ENCODE measurements at places on chromosomes 5 and 9. TPM values are rescaled to one million over a fixed set of nuclear protein-coding genes. Genes with fewer than 3 reads are reported as not detected.

GRCh38 chr5:17735761-17736160 is 101.5 kb downstream of the TAF11L14 start:
- no peak for DNase-seq
- no peak overlapping the region for H3K4me3 ChIP-seq
- no peaks in the 10 kb centered on the region for H3K4me1 ChIP-seq
- no peaks in the 10 kb centered on the region for H3K27me3 ChIP-seq

DNA sequence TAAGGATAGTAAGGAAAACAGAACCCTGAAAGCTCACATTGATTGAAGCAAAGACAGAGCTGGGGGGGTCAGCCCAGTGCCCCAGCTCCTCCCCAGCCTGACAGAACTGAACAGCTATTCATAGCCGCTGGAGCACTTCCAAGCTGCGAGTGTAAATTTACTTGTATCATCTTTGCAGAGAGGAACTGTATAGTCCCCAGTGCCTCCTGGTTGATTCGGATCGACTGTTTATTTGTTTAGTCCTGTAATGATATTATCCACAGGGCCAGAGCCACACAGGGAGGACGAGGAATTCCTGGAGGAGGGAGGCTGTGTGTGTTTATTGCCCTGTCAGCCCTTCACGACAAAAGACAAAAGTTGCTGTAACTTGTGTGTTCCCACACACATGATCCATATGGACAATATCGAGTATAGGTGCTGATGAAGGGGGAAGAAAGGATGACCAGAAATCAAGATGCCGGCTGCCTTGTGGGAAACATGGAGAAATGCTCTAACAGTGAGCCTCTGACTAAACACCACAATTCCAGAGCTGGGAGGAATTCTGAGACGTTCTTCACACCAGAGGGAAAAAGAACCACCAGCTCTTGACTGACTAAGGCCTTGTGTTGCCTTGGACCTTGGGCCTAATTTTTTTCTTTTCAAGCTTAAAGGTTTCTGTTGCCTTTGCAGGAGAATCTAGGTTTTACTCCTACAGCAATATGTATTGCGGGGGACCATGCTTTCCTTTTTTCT is 31.1 kb downstream of the FOXD1 start:
- peaks cover 3% of the 10 kb centered on the region for H3K4me1 ChIP-seq
- H3K36me3 ChIP-seq = no peaks in the 10 kb centered on the region
- no peak overlapping the region for H3K4me3 ChIP-seq
- peaks cover 22% of the 10 kb centered on the region for H3K27me3 ChIP-seq

CEL gene
- polyA plus RNA-seq = not detected

GRCh38 chr5:180206993-180207392 is 2.0 kb downstream of the RASGEF1C start:
- H3K36me3 ChIP-seq = no peaks in the 10 kb centered on the region
- H3K27me3 ChIP-seq = peaks cover 7% of the 10 kb centered on the region
- no peaks in the 10 kb centered on the region for H3K4me1 ChIP-seq

DNA sequence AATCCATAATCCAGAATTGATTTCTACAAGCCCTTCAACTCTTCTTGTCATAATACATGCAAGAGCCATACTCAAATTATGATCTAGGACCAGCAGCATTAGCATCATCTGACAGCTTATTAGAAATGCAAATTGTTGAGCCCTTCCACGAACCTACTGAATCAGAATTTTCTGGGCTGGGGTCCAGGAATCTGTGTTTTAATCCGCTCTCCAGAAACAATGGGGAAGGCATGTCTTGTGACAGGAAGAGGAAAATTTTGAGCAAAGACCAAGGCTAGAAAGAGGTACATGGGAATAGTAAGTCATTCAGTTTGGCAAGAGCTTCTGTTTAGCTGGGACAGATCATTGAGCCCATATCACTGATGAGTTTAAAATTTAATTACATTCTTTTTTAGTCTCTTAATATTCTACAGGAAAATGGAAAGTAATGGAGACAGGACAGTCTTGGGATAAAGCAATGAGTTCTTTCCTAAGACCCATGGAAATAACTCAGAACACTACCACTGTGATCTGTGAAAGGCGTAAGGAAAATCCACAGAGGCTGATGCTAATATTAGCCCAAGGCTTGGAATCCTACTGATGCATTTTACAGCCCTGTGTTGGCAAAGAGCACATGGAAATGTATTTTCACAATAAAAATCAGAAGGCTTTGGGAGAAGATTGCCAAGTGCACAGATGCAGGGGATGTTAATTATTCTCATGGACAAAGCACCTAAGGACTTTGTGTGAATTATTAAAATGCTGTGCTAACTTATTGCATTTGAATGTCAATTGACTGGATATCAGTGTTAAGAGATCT is 73.7 kb upstream of the STK32A start:
- DNase-seq = no peak
- H3K4me1 ChIP-seq = no peaks in the 10 kb centered on the region
- no peak overlapping the region for H3K27ac ChIP-seq
- no peaks in the 10 kb centered on the region for H3K36me3 ChIP-seq
- no peaks in the 10 kb centered on the region for H3K27me3 ChIP-seq

GRCh38 chr9:114524247-114524681 is 19.0 kb upstream of the WHRN start:
- DNase-seq = no peak
- H3K27me3 ChIP-seq = no peaks in the 10 kb centered on the region
- no peak overlapping the region for H3K4me3 ChIP-seq
- H3K27ac ChIP-seq = no peak overlapping the region
- no peaks in the 10 kb centered on the region for H3K4me1 ChIP-seq

DNA sequence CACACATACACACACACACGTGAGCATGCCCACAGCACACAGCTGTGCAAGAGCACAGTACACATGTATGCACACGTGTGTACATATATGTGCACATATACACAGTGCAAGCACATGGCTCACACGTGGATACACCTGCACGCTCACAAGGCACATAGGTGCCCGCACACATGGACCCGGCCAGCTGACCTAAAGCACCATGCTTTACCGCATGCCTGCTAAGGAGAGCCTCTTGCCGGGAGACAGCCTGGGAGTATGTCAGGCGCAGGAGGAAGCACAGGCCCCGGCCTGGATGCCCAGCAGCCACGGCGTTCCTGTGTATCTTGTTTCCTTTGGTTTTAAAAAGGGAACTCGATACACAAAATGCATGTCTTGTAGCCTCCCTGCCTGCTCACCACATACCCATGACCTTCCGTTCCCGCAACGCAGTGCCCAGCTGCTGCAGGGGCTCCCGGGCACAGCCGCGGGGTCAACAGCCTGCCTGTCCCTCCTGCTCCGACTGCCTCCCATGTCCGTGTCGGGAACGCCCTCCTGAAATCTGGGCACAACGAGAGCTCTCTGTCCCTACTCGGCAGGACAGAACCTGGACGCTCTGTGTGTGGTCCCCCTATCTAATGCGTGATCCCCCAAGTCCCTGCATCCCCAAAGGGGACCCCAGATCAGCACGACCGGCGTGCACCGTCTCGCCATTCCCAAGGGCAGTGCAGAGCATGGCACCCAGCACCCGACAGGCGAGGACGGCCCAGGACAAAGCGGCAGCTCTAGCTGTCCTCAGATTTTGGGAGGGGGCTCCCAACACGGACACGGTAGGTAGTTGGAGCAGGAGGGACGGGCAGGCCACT is 3.6 kb downstream of the SLC12A7 start:
- peak overlapping the region; percentile 89 for H3K27ac ChIP-seq
- no peak overlapping the region for H3K4me3 ChIP-seq
- no peak for DNase-seq
- peaks cover 32% of the 10 kb centered on the region for H3K4me1 ChIP-seq

OR2S2 gene
- not detected for polyA plus RNA-seq

- H3K27me3 ChIP-seq = no peaks in the 10 kb centered on the region
- H3K4me1 ChIP-seq = no peaks in the 10 kb centered on the region
- no peaks in the 10 kb centered on the region for H3K36me3 ChIP-seq
- H3K4me3 ChIP-seq = no peak overlapping the region
Measured at GRCh38 chr9:107645464-107645833, 155.9 kb upstream of the KLF4 start.

UNC5A gene
- not detected for polyA plus RNA-seq

NRG2 gene
- polyA plus RNA-seq = not detected

DNA sequence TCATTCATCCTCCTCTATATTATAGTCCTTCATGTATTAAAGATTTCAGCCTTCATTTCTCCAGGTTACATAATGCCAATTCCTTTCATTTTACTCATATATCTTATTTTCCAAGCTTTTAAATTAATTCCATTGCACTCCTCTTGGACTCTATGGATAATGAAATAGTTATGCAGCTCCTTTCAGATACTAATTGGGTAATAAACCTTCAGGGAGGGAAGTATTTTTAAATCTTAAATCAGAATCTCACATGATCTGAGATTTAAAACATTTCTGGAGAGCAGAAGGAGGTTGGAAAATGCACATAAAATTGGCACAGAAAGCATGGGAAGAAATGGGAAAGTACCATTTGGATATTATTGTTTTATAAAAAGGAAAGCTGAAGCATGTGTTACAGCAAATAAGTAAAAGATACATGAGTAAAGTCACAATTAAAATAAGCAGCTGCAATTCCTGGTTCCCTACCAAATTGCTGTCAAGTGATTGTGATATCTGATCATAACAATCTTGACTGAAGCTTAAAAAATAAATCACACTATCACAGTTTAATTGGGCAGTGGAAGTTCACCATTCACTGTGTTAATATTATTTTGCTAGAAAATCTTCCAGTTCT is 257.9 kb upstream of the NREP start:
- no peak overlapping the region for H3K27ac ChIP-seq
- no peak overlapping the region for H3K4me3 ChIP-seq
- H3K4me1 ChIP-seq = no peaks in the 10 kb centered on the region
- no peak for DNase-seq

DNA sequence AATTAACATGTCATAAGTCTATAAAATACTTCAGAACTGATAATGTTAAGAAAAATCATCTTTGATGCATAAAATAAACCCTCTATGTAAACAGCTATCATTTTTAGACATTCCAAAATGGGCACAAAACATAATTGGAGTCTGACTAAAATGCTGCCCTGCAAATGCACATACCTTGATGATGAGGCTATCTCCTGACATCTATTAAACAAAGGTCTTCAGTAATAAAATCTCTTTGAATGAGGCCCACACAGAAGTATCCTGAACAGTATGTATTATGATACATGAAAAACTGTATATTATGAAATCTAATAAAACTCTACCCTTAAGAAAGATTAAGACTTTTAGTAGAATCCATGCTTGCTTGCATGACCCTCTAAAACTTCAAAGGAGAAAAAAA is 66.1 kb downstream of the FBXL17 start:
- H3K36me3 ChIP-seq = no peaks in the 10 kb centered on the region
- no peaks in the 10 kb centered on the region for H3K27me3 ChIP-seq
- no peak overlapping the region for H3K4me3 ChIP-seq
- no peaks in the 10 kb centered on the region for H3K4me1 ChIP-seq
- no peak overlapping the region for H3K27ac ChIP-seq
- no peak for DNase-seq

GRCh38 chr9:125126019-125126746 is 17.1 kb downstream of the SCAI start:
- H3K27ac ChIP-seq = peak overlapping the region; percentile 27
- peaks cover 18% of the 10 kb centered on the region for H3K4me1 ChIP-seq
- H3K27me3 ChIP-seq = no peaks in the 10 kb centered on the region
- no peaks in the 10 kb centered on the region for H3K36me3 ChIP-seq
- peak; percentile 91 for DNase-seq
- H3K4me3 ChIP-seq = no peak overlapping the region

WDR38 gene
- polyA plus RNA-seq = not detected

SH3RF2 gene
- not detected for polyA plus RNA-seq

RAPGEF1 gene
- polyA plus RNA-seq = 4.7 TPM

PCDHA3 gene
- not detected for polyA plus RNA-seq

PCDHA12 gene
- not detected for polyA plus RNA-seq

KLF9 gene
- 2.3 TPM for polyA plus RNA-seq

DNA sequence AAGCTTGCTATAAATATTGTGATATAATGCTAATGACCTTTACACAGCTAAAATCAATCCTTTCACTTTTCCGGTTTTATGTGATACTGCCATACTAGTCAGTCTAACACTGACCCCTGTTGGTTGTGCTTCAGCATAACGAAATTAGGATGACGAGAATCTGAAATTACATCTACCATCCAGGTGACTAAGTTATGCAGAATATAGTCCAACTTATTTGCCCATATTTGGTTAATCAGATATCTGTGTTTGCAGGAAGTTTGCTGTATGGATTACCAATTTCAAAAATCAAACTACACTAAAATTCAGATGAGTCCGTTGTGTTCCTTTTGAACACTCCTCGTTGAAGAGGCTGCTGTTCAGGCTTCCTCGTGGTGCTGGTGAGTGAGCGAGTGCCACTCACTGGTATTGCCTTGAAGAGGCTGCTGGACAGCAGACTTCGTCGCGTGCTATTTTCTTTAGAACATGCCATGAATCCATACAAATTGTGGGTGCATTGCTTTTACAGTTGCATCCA is 32.5 kb downstream of the TENT4A start:
- H3K4me3 ChIP-seq = no peak overlapping the region
- H3K27ac ChIP-seq = no peak overlapping the region
- no peaks in the 10 kb centered on the region for H3K27me3 ChIP-seq
- peak; percentile 39 for DNase-seq
- no peaks in the 10 kb centered on the region for H3K4me1 ChIP-seq

SELENOP gene
- polyA plus RNA-seq = not detected

GRCh38 chr5:149651686-149652085 is 70.4 kb downstream of the ARHGEF37 start:
- no peaks in the 10 kb centered on the region for H3K36me3 ChIP-seq
- H3K27me3 ChIP-seq = no peaks in the 10 kb centered on the region
- no peak overlapping the region for H3K4me3 ChIP-seq

DNA sequence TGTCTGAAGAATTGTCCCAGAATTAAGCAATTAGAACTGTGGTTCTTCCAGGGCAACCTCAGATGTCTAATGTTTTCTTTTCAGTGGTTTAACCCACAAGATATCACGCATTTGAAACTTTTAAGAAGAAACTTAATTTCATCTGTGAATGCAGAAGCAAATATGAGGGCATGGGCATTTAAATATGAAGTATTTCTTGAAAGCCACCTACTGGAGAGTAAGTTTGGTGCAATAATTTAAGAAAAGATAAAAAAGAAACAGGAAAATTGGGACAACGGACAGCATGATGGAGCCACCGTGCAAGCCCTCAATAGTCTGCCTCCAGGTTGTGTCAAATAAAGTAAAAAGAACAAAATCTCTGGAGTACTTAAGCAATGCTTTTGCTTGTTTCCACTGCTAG is 1.2 kb upstream of the CAPSL start:
- no peak for DNase-seq
- H3K27ac ChIP-seq = no peak overlapping the region
- H3K36me3 ChIP-seq = no peaks in the 10 kb centered on the region
- H3K4me3 ChIP-seq = no peak overlapping the region

CD14 gene
- 2.9 TPM for polyA plus RNA-seq

NUTM2G gene
- polyA plus RNA-seq = 0.29 TPM

HIGD2A gene
- polyA plus RNA-seq = 223 TPM

GRCh38 chr5:137148655-137149054 is 350.5 kb downstream of the SPOCK1 start:
- no peak overlapping the region for H3K4me3 ChIP-seq
- no peaks in the 10 kb centered on the region for H3K4me1 ChIP-seq
- H3K27me3 ChIP-seq = no peaks in the 10 kb centered on the region
- DNase-seq = no peak
- no peaks in the 10 kb centered on the region for H3K36me3 ChIP-seq

All from naive thymus-derived CD4-positive, alpha-beta T cell (primary cell).